ENCODE measurements at places on chromosomes 7 and 10.
A peak's percentile ranks its signal among the peaks of the same experiment; 100 is the strongest.

DNA sequence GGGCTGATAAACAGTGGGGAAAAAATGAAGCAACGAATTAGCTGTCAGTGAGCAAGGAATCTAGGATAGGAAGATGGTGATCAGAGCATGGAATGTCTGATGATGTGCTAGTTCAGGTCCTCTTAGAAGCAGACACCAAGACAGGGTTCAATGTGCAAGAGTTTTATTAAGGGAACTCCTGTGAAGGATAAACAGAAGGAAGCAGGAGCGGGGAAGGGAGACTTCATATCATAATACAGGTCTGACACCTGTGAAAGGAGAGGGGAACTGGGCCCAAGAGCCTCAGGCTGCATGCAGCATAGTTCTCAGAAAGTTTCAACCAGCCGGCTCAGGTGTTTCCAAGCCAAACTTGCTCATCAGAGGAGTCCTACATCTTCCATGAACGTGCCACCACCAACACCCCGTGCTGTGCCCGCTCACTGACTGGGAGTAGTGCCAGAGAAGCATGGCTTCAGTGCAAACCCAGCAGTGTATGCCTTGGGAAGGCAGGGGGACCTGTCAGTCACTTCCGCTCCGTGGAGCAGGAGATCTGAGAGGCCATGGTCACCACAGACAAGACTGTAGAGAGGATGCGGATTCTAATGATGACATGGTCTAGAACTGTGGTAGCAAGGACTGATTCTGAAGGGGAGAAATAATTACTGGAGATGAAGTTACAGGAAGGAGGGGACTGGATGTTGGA is 45.8 kb downstream of the ZNF800 start:
- no peak for DNase-seq

- DNase-seq = no peak
Measured at GRCh38 chr10:114151486-114151885, 22.5 kb downstream of the CCDC186 start.

DNA sequence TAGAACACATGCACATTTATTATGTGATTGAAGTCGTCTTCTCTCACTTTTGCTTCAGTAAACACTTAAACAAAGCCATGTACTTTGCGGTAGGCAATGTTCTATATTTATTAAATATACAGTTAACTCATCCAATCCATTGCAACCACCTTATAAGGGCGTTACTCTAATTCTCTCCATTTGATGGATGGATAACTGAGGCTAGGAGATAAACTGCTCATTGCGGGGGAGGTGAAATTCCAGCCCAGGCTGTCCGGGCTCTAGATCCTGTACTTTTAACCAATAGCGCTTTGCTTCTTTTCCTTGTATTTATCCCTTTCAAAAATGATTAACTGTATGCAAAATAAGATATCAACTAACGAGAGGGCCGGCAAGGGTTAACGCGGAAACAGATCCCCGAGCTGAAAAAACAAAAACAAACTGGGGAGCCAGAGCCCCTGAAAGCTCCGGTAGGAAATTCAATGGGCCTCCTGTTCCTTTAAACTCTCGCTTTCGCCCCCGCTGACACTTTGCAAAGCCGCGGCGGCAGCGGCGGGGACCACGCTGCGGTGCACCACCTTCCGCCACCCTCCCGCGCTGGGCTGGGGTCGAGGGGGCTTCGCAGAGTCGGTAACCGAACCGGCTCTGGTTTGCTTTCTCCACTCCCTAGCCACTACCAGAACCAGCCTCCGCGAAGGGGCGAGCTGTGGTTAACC is 1.0 kb upstream of the PLXDC2 start:
- DNase-seq = no peak

GRCh38 chr7:47714669-47715607 is 133.0 kb upstream of the TNS3 start:
- no peak for DNase-seq

GRCh38 chr7:38070718-38071117 is 107.3 kb upstream of the STARD3NL start:
- DNase-seq = no peak

DNA sequence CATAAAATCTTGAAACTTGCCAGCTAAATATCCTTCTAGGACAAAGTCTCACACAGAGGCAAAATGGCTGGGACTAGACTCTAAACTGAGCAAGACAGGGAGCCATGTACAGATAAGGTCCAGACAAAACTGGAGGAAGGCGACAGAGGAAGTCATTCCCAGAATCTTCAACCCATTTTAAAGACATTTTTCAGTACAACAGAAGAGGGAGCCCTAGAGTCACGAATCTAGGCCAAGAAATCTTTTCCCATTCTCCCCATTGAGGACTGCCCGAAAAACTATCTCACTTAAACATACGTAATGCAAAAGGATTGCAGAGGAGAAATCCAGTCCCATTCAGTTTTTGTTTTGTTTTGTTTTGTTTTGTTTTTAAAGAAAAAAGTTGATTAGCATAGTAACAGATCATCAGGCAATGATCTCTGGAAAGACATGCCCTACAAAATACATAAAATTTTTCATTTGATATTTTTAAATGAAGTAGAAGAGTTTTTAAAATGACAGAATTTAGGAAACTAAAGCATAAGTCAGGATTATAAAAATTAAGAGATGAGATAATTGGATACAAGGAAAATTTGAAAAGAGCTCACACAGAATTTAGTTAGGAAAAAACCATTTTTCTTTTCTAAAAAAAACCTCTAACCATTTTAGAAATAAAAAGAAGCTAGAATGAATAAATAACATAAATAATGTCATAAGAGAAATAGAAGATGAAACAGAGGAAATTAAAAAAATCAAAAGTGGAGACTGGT is 16.9 kb upstream of the PRF1 start:
- DNase-seq = no peak

GRCh38 chr7:24419077-24419476 is 135.1 kb downstream of the NPY start:
- no peak for DNase-seq

DNA sequence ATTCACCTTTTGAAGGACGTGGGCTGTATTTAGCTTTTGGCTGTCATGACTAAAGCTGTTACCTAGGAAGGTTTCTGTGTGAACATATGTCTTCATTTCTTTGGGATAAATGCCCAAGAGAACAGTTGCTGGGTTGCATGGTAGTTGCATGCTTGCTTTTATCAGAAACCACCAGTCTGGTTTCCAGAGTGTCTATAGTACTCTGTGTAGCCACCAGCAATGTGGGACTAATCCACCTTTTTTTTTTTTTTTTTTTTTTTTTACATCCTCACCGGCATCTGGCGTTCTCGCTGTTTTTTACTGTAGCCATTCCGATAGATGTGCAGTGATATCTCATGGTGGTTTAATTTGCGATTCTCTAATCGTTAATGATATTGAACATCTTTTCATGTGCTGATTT is 297.8 kb downstream of the SDK1 start:
- no peak for DNase-seq

DNA sequence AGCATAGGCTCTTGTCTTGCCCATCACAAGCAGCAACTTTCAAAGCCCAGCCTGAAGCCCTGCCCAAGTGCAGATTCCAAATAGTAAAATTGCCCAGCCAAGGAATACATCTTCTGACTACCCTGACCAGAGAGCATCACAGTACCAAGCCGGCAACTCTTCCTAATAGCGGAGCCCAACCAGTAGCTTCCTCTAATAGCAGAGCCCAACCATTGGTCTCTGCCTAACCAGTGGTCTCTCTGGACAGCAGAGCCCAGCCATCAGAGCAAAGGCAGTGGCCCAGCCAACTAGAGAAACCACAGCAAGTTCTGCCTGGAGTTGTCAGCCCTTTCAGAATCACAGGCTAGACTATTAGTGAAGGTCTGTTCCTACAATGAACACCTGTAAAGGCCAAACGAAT is 285.6 kb downstream of the HGF start:
- DNase-seq = no peak

DNA sequence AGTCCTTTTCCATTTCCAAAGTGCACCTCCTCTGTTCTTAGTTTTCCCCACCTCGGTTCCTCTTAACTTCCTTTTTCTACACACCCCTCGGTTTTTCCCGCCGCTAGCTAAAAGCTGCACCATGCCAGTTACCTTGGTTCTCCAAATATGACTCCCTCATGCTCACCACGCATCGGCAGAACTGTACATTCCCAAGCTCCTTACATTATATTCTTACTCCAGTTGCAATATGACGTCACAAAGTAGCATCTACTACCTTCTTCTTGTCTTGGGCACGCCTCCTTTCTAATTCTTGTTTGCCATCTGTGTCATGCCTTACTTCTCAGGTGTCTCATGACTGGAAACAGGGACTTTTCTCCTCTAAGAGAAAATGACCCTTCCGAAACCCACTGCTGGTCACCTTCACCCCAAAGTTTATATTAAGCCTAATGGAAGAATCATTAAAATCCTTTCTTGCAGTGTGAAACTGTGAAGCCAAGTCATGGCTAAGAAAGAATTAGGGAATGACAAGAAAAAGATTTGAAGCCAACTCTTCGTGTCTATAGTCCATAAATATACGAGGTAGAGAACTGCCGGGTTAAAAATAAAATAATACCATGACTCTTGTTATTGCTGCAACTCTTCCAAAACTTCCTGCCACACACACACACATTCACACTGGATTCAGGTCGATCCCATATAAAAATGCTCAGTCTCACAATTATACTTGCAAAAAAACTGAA is 1.7 kb downstream of the ESYT2 start:
- no peak for DNase-seq

DNA sequence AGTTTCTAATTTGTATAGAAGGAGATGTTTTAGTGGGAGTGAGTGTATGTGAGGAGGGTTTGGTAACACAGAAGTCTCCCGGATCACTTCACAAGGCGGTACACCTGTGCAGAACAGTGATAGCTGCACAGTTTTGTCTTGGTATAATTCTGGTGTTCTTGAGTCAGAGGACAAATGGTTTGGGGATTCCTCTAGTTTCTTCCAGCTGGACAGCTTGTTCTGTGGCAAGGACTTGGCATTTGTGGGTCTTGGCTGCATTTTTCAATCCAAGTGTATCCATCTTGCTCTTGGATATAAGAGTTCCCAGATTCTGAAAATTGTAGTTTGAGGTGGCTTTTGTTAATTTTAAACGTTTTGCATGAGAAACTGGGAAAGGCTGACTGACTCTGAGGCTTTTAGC is 135.7 kb downstream of the AHR start:
- no peak for DNase-seq

DNA sequence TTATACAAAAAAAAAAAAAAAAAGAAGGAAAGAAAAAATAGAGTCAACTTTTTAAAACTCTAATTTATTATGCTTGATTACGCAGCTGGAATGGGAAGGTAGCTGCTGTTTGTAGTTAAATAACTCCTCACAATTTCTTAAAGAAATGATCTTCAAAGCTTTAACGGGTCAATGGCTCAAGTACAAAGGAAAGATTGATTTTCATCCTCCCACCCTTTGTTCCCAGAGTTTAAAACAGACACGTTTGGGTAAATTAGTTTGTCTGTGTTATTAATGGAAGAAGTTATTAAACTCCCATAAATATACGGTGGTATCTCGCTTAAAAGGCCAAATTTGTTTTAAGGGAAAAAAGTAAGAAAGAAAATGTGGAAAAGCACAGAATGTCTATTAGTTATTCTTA is 179.3 kb downstream of the EMX2 start:
- no peak for DNase-seq

DNA sequence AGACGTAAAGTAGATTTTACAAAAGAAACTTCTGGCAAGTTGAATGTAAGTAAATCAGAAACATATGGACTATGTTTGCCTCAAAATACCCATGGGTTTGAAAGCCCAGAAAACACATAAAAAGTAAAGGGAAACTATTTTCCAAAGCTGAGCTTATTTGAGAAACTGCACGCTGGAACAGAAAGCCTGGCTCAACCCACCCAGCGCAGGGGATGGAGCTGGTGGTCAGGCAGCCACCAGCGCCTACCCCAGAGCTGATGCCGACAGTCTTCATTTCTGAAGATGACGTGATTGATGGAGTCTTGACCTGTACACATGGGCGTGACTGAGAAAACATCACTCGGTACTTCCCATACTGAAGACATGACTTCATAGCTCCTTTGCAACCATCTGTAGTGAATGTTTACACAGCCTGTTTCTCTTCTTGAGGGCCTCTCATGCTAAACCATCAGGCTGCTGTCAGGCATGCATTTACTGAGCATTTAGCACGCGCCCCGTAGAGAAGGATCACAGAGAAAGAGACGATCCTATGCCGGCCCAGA is 232.6 kb upstream of the AUTS2 start:
- DNase-seq = no peak

DNA sequence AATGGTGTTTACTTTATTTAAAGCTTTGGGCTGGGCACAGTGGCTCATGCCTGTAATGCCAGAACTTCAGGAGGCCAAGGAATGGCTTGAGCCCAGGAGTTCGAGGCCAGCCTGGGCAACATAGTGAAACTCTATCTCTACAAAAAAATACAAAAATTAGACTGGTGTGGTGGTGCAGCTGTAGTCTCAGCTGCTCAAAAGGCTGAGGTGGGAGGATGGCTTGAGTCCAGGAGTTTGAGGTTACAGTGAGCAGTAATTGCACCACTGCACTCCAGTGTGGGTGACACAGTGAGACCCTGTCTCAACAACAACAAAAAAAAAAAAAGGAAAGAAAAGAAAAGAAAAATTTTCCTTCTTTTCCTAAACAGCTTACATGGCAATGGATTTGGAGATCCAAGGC is 22.0 kb downstream of the SLC16A9 start:
- no peak for DNase-seq

DNA sequence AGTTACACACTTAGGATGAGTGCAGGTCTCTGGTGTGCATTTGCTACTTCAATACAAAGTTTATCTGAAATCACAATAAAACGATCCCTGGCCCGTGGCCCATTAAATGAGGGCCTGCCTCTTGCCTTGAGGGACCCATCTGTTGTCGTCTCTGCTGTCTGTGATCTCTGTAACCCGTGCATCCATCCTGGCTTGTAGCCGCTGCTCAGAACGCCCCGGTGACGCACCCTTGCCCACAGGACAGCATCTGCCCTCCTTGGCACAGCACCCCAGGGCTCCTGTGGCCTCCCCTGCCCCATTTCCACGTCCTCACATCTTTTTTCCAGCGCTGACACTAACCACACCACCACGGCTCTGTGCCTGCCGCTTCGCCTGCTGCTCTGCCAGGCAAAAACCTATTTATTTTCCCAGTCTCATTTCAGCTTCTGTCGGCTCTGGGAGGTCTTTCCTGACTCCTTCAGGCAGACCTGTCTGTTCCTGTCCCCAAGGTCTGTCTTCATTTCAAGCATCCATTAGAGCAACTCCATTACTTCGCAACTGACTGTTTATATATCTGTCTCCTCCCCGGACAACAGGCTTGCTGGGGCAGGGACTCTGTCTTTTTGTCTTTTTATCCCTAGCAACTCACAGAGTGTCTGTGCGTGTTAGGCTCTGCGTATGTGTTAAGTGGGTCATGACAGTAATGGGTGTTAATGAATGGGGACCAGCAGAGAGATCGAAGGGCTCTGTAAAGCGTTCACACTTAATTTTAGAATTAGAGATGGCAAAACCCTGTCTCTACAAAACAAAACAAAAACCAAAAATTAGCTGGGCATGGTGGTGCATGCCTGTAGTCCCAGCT is 16.4 kb downstream of the CARD11 start:
- no peak for DNase-seq

GRCh38 chr10:5587151-5588079 is 62.7 kb downstream of the CALML3 start:
- DNase-seq = no peak

DNA sequence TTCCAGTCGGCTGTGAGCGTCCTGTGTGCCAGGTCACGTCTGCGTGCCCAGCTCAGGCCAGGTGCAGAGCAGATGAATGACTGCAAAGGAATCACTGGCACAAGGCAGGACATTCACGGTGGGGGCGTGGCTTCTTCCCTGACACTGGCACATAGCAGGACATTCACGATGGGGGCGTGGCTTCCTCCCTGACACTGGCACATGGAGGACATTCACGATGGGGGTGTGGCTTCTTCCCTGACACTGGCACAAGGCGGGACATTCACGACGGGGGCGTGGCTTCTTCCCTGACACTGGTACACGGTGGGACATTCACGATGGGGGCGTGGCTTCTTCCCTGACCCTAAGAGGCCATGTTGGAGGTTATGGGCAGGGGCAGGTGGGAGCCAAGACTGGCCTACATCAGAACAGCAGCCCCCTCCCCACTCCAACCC is 64.3 kb downstream of the MYL10 start:
- peak; percentile 70 for DNase-seq

Data from NCI-H1048 (cell line).